ENCODE measurements at places on chromosomes 3 and 15.

DNA sequence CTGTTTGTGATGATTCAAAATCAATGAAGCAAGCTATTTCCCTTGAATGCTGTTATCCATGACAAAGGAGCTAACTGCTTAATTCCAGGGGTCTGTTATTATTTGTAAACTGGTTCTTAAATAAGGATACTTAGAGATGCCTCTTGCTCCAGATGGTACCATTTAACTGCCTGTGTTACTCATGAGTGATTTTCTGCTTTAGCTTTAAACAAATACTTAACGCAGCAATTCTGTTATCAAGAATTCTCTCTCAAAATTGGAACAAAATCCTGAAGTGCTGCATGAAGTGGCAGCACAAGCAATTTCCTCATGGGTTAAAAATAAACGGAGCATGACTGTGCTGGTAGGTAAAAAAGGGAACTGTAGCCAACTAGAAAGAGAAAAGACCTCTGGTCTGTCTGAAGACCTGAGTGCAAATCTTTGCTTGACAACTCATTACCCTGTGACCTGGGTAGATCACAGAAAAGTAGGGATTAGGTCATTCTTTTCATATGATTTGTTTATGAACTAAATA, 62.5 kb upstream of the GBE1 start:
- DNase-seq = no peak

DNA sequence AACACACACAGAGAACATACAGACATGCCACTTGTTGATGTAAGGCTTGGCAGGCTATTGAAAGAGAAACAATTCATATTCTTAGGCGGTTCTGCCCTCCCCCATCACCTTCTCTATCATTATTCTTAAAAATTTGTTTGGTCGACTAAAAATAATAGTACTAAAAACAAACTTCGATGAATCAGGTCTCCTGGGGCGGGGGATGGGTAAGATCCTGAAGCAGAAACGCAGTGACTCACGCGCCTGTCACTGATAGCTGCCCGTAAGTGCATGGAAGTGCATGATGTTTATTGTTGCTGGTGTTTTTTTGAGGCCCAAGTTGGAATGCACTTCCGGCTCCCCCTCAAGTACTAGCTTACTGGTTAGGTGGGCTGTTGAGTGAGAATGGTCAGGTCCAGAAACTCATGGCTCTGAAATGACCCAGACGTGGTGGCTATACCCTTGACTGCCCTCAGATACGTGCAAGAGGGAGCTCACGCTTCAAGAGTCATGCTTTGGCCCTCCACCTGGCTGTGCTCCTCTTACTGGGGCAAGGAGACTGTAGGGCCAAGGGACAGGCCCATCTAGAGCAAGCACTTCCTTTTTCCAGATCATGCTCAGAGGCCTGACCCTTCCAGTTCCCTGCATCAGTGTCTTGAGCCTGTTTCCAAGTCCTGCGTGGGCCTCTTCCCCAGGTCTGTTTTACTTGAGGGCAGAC, 10.9 kb downstream of the SMAD3 start:
- no peak for DNase-seq

DNA sequence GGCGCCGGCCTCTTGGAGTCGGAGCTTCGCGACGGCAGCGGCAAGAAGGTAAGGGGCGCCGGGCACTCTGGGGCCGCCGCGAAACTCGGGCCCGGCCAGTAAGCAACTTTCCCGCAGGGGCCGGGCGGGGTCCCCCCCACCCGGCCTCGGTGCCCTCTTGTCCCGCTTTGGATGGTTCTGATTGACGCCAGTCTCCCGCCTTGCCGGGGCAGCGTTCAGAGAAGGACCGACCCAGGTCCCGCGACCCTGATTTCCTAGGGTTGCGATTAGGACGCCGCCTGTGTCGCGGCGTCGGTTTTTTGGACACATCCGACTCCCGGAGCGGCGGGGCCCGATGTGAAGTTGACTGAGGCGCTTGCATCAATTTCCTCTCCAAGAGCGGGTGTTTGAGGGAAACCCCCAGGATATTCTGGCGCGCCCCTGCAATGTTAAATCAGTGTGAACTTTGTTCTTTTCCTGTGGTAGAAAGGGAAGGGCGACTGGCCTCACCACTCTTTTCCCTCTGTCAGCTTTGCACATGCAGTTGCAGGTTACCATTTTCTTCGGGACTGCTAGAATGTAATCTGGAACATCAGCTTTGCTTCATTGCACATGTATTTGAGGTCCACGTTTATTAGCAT, 755 bp downstream of the PDE8A start:
- DNase-seq = peak; percentile 68

GRCh38 chr3:15307580-15307979, 24.8 kb downstream of the SH3BP5 start:
- DNase-seq = peak; percentile 61

- DNase-seq = no peak
These were observed 32.2 kb upstream of the TMEM158 start for GRCh38 chr3:45258317-45258716.

GRCh38 chr3:1447452-1447851, 354.6 kb downstream of the CNTN6 start:
- no peak for DNase-seq

DNA sequence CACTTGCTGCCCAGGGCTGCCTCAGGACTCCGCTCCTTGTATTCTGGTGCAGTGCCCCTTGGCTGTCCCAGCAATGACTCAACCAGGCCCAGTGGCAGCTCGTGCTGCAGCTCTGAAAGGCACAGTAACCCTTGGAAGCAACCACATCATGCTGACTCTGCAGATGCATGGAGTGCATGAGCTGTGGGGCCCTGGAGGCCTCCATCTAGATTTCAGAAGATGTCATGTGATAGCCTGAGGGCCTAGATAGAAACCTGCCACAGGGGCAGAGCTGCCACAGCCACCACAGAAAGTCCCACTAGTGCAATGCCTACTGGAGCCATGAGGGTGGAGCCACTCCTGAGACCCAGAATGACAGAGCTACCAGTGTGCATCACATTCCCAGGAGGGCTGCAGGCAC, 117.1 kb upstream of the SMAD3 start:
- DNase-seq = no peak

GRCh38 chr3:51578238-51578637, 39.7 kb downstream of the RAD54L2 start:
- no peak for DNase-seq

GRCh38 chr3:169148448-169149348, 514.8 kb downstream of the MECOM start:
- no peak for DNase-seq

- DNase-seq = no peak
These were observed 24.0 kb downstream of the PLSCR5 start for GRCh38 chr3:146581080-146581601.

DNA sequence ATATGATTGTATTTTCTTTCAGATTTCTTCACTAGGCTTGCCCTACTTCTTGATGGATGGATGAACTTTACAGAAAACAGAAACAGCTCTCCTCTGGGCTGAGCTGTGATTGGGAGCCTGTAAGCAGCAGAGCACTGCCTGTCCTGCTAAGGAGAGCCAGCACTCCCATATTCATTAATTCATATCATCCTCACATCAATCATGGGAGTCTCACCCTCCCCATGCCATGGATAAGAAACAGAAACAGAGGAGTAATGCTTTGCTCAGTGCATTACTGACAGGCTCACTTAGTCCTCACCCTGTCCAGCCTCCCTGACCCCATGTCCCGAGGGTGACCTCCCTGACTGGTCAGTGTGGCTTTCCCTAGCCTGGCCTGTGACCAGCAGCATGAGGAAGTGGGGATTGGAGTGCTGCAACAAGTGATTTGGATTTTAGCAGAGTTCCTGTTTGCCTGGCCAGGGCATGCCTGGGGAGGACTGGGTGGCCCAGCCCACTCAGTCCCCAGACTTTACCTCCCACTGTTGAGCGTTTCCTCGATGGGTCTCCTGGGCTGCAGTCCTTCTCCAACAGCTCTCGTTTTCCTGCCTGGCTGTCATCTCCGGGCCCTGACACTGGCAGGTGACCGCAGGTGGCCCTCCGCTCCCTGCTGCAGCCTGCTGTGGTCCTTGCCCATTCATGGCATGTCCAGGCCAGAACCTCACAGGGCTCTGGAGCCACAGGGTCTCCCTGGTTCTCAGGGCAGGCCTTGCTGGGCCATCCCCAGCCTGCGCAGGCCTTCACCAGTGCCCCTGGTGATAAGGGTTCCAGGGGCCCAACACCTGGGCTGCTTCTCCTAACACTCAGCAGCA, 1.3 kb upstream of the TMIE start:
- peak; percentile 75 for DNase-seq

DNA sequence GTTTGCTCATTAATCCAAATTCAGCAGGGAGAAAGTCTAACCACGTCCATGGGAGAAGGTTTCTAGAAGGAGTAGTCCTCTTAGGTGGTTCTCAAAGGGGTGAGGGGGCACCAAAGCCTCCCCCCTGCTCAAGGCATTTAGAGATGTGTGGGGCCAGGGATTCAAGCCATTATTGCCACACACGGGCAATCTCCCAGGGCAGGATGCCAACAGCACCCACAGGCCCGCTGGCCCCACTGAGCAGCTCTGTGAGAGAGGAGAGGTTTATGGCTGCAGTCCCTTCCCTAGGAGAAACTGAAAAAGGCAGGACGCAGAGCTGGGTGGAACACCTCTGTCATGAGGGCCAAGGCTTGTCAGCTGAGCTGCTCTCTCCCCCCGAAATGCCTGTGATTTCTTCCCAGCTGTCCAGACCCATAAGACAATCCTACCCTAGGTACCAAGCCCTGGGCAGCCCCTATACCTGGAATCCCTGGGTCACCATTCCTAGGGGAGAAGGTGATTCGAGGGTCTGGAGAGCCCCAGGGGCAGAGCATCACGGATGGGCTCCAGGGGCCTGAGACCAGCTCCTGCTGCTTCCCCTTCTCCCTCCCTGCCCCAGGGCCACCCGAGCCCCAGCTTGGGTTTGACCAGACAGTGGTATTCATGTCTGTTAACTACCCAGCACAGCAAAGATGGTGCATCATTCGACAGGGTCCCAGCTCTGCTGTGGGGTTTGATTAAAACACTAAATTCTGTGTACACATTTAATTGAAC, 39.0 kb downstream of the WHAMM start:
- no peak for DNase-seq

DNA sequence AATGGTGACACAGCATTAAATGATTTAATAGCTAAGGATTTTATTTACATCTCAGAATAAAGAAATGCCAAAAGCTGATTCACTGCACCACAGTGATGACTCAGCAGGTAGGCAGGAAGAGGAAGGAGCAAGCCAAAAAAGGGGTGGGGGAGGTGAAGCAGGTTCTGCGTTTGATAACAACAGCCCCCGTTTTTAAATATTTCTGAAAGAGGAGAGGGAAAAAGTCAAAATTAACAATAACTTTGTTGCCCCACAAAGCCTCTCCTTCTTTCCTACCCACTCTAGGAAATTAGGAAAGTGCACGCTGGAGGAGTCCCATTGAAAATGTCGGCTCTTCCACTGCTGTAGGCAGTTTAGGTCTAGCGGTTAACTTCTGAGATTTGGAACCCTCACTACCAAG, 9.9 kb upstream of the CCDC54 start:
- no peak for DNase-seq

DNA sequence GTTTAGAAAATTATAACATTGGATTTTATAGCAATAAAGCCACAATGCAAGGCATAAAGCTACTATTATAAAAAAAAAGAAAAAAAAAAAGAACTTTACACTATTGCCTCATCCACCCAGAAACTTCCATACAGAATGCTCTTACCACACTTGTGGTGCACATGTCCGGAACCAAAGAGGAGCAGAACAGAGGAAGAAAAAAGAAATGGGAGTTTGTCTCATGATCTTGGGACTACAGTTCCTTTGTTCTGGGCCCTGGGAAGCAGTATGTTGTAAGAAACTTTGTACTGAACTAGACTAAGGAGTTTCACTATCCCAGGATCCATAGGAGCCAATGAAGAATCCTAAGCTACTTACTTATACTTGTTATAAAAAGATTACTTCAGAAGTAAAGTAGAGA, 36.1 kb downstream of the FMN1 start:
- DNase-seq = no peak

- no peak for DNase-seq
These were observed 105.8 kb upstream of the C15orf61 start for GRCh38 chr15:67415181-67415580.

DNA sequence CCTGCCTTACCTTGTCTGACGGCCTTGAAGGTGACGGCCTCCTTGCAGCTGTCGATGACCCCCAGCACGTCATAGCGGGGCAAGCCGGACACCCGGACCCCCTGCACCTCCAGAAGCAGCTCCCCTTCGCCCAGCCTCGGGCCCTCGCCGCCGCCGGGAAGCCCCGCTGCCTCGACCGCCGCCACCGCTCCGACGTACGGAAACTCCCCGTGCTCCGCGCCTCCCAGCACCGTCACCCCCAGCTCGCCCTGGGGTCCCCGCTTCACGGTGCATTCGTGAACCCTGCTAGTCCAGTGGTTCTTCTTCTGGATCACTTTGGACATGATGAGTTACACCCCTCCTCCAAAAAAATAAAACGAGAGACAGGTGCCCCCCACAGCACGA, 740 bp downstream of the MAGI1 start:
- DNase-seq = peak; percentile 75

DNA sequence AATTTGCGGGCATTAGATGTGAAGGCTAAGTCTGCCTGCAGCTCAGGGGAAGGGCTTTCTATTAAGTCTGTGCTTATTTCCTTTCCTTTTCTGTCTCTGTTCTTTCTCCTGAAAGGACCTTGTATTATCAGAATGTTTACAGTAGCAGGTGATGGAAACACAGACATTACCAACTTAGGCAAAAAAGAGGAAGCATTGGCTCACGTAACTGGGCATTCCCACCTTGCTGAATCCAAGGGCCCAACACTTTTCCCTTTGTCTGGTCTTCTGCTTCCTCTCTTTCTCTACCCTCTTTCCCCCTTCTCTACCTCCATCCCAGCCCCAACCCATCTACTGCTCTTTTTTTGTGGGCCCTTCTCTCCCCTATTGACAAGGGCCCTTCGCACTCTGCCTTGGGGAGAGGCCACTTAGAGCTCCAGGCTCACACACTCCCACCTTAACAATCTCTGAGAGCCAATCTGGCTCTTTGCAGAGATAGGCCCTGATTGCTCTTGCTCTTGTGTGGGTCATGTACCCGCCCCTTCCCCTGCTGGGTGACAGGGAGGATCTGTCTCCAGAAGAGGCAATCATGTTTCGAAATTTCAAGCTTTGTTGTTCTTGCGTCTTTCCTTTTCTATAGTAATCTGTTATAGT, 35.0 kb downstream of the ACAA1 start:
- DNase-seq = no peak

DNA sequence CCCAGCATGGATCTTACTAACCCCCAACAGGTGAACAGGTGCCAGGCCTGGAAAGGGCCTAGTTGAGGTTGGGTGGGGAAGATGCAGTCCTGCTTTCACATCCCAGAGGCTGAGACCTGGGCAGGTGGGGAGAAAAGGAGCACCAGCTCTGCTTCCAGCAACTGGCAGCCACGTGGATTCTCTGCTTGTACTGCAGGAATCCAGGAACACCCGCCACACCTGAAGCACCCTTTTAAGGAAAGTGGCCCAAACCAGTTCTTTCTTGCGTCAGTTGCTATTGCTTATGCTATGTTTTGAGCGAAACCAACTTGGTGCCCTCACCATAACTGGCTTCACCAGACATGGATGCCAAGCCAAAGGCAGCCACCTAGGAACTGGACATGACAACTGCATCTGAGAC, 28.1 kb upstream of the NEO1 start:
- DNase-seq = no peak

GRCh38 chr3:36941162-36941561, 3.7 kb downstream of the TRANK1 start:
- no peak for DNase-seq
